ENCODE measurements at places on chromosomes 3 and 15.

DNA sequence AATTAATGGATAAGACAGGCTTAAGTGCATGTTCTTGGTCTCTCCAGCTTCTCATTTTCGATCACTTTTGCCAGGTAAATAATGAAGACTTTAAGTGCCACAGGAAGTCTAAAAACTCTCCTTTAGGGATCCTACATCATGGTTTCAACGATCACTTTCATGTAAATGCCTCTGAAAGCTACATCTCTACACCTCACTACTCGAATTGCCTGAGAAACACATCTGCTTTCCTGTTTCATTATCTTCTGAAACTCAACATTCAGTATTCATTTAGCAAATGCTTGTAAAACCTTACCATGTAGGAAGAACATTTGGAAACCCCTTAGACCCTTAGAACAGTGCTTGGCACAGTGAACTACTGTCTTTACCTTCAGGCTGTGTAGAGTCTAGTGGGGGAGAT lies 16.2 kb downstream of the THAP10 start:
- DNase-seq: no peak

GRCh38 chr3:30204126-30204525 lies 402.3 kb upstream of the TGFBR2 start:
- DNase-seq: no peak

- DNase-seq: no peak
These were observed 634.8 kb upstream of the BCHE start for GRCh38 chr3:166472015-166472414.

DNA sequence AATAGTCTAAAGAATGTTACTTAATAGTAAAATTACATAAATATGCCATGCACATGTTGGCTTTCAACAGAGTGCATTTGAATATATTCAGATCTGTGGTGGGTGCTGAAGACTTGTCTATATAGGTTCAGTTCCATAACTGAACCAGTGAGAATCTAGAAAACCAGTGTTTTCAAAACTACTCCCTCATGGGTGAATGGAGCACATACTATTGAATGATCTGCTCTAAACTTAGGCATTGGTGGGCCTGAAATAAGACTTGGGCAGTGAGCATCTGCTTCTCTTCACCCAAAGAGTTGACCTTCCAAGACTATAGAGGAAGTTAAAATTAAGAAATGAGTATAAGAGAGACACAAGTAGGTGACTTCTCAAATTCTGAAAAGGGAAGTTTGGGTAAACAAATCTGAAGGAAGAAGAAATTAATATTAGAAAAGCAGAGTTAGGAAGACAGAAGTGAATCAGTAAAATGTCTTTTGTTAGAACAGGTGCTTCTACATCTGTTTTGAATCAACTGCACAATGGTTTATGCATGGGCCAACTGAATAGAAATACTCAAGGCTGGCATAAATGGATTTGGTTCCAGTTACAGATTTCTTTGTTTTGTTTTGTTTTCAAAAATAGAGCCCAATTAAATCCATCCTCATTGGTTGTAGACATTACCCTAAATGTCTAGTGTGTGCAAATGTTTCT lies 19.3 kb downstream of the ALCAM start:
- DNase-seq: no peak

DNA sequence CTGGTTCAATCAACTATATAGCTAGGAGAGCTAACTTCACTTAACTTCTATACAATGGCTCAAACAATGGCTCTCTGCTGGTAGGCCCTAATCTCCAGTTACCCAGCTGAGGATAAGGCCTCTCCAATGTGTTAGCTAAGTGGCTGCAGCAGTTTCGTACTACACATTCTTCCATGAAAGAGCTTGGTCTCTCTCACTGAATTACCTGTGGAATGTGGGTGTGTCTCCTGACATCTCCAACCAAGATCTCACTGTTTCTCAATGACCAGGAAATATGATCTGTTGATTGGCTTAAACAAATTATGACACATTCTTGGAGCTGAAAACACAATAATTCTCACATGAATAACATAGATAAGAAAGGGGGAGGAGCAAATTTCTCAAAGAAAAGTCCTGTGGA lies 169.8 kb upstream of the ROBO1 start:
- DNase-seq: no peak

- no peak for DNase-seq
These were observed 130.8 kb downstream of the LSAMP start for GRCh38 chr3:116314476-116314875.

All from CD4-positive, alpha-beta T cell treated with Interleukin-21 for 1 hour (primary cell).